ENCODE measurements at places on chromosomes 13 and 19. TPM values are rescaled to one million over a fixed set of nuclear protein-coding genes. Genes with fewer than 3 reads are reported as not detected.

Gene ADAT3
- 10.2 TPM for total RNA-seq

Gene ZNF730
- total RNA-seq, result 24.7 TPM

Gene A1BG
- total RNA-seq, result 19.9 TPM

Gene CGB7
- total RNA-seq, result 1.2 TPM

Gene LRRC63
- total RNA-seq, result not detected

Gene DHPS
- 86.6 TPM for total RNA-seq

Gene BST2
- 16.8 TPM for total RNA-seq

Gene SIGLEC8
- total RNA-seq, result not detected

- H3K4me3 ChIP-seq, result no peak overlapping the region
- H3K27ac ChIP-seq, result no peak overlapping the region
- H3K36me3 ChIP-seq, result no peaks in the 10 kb centered on the region
Observed at GRCh38 chr19:44525721-44526430, 3.6 kb downstream of the CEACAM20 start.

GRCh38 chr19:30231408-30232318 lies 140.5 kb upstream of the ZNF536 start:
- no peak overlapping the region for H3K27ac ChIP-seq
- no peak overlapping the region for H3K4me3 ChIP-seq
- peaks cover 10% of the 10 kb centered on the region for H3K27me3 ChIP-seq
- H3K4me1 ChIP-seq, result peaks cover 4% of the 10 kb centered on the region

DNA sequence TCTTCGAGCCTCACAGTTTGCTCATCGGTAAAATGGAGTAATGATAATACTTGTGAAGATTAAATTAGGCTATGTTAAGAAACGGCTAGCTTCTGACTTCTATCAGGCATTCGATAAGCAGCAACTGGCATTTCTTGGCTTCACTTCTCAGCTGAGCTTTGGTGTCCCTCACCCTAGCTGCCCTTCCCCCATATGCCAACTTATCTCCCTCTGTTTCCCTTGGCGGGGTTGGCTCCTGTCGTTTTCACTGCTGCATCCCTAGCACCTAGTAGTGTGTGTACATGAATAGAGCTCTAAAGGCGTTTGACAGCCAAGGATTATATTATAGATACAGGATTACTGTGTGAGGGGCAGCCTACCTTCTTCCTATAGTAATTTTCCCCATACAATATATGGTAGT lies 97.5 kb downstream of the TNFSF11 start:
- no peak for DNase-seq
- H3K4me3 ChIP-seq, result no peak overlapping the region
- no peaks in the 10 kb centered on the region for H3K27me3 ChIP-seq
- H3K36me3 ChIP-seq, result no peaks in the 10 kb centered on the region
- no peaks in the 10 kb centered on the region for H3K4me1 ChIP-seq

- DNase-seq, result no peak
- H3K27me3 ChIP-seq, result no peaks in the 10 kb centered on the region
- H3K4me3 ChIP-seq, result no peak overlapping the region
- H3K27ac ChIP-seq, result no peak overlapping the region
- H3K36me3 ChIP-seq, result no peaks in the 10 kb centered on the region
- H3K4me1 ChIP-seq, result no peaks in the 10 kb centered on the region
Observed at GRCh38 chr13:77337159-77337558, 10.3 kb upstream of the MYCBP2 start.

DNA sequence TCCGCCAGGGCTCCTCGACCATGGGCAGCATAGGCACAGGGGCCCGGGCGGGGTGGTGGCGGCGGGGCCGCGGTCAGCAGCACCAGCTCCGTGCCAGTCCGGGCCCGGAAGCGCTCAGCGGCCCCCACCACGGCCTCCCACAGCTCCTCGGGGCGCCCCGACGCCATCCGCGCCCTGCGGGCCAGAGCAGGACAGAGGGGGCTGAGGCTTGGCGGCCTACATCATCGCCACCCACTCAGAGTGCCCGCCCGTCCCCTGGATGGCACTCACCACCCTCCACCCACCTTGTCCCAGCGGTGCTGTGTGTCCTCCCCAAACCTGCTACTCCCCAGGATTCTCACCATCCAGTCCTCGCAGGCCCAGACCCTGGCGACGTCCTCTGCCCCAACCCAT lies 4.0 kb downstream of the AKT1S1 start:
- DNase-seq, result no peak
- no peak overlapping the region for H3K4me3 ChIP-seq
- H3K4me1 ChIP-seq, result peaks cover 8% of the 10 kb centered on the region
- H3K36me3 ChIP-seq, result no peaks in the 10 kb centered on the region
- H3K27ac ChIP-seq, result no peak overlapping the region

- peaks cover 2% of the 10 kb centered on the region for H3K27me3 ChIP-seq
- no peaks in the 10 kb centered on the region for H3K4me1 ChIP-seq
- no peak for DNase-seq
- no peak overlapping the region for H3K27ac ChIP-seq
- H3K36me3 ChIP-seq, result no peaks in the 10 kb centered on the region
Observed at GRCh38 chr13:20534038-20534608, 8.5 kb upstream of the CRYL1 start.

GRCh38 chr19:33290956-33291622 lies 11.2 kb downstream of the CEBPA start:
- no peaks in the 10 kb centered on the region for H3K36me3 ChIP-seq
- no peaks in the 10 kb centered on the region for H3K27me3 ChIP-seq
- H3K27ac ChIP-seq, result no peak overlapping the region
- H3K4me1 ChIP-seq, result no peaks in the 10 kb centered on the region
- no peak overlapping the region for H3K4me3 ChIP-seq

GRCh38 chr19:19106056-19106551 lies 32.2 kb downstream of the TMEM161A start:
- no peaks in the 10 kb centered on the region for H3K27me3 ChIP-seq
- peak overlapping the region; percentile 76 for H3K4me3 ChIP-seq
- DNase-seq, result no peak

DNA sequence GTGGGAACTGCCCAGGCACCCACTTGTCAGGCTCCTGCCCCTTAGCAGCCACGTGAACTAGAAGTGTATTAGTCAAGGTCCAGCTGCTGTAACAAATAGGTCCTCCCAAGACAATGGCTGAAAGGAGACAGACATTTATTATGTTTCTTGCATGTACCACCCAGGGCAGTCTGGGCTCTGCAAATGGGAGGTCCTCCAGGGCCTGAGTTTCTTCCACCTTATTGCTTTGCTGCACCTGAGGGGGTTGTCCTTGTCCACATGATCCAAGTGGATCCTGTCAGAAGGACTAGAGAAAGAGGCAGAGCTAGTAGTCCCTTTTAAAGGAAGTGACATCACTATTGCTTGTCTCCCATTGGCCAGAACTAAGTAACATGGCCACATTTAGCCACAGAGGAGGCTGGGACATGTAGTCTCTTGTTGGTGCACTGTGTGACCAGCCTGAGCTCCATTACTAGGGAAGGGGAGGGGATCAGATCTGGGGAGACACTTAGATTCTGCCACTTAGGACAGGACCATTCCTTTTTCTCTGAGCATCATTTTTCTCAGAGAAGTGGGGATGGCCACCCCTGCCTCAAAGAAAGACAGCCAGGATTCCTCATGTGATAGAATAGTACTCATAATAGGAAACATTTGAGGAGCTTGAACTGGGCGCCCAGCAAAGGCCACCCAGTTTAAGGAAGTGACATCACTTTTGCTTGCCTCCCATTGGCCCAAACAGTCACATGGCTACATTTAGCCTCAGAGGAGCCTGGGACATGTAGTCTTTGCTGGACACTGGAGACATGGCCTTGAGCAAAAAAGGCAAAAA lies 15.1 kb downstream of the CC2D1A start:
- no peak for DNase-seq
- H3K4me3 ChIP-seq, result no peak overlapping the region
- peak overlapping the region; percentile 41 for H3K27ac ChIP-seq
- no peaks in the 10 kb centered on the region for H3K27me3 ChIP-seq
- H3K4me1 ChIP-seq, result no peaks in the 10 kb centered on the region
- H3K36me3 ChIP-seq, result peaks cover 28% of the 10 kb centered on the region

DNA sequence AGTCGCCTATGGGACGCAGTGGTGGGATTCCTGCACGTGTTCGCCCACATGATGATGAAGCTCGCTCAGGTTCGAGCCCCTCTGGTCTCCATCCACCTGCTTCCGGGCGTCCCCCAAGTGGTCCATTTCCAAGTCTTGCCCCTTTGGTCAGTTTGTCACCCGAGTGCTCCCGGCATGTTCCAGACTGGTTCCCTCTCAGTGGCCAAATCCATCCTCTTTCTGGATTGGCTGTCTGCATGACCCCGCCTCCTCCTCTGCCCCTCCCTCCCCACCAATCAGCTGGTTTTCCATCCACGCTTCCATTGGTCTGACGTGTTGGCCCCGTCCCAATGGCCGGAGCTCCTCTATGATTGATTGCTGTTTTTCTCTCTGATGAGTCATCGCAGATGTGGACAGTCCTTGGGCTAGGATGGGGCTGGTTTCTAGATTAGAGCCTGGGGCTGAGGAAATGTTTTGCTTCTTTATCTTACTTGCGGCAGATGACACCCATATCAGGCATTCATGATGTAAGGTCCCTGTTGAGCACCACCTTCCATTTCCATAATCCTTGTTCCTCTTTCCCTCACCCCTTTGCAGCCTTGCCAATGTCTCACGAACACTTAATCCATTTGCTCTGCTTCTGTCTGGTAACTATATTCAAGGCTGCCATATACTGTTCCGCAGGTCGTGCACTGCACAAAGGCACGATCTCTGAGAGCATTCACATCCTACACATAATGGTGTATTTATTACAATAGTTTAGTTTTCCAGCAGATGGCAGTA lies 73.8 kb downstream of the MAP4K1 start:
- DNase-seq, result no peak
- H3K27me3 ChIP-seq, result no peaks in the 10 kb centered on the region
- no peaks in the 10 kb centered on the region for H3K36me3 ChIP-seq
- no peak overlapping the region for H3K27ac ChIP-seq
- no peak overlapping the region for H3K4me3 ChIP-seq

DNA sequence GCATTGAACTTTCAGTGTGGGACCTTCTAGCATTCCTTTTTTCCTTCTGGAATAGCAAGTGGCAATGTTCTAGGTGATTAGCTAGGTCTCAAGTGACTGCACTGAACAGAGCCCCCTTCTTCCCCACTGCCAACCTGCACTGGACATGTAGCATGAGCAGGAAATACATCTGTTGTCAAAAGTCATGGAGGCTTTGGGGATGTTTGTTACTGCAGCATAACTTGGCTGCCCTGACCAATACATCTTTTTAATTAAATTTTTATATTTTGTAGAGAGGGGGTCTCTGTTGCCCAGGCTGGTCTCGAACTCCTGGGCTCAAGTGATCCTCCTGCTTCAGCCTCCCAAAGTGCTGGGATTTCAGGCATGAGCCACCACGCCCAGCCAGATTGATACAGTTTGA lies 163.6 kb downstream of the CACNA1A start:
- no peaks in the 10 kb centered on the region for H3K4me1 ChIP-seq
- H3K36me3 ChIP-seq, result peaks cover 2% of the 10 kb centered on the region
- H3K4me3 ChIP-seq, result no peak overlapping the region
- no peak overlapping the region for H3K27ac ChIP-seq
- DNase-seq, result no peak

- no peak overlapping the region for H3K27ac ChIP-seq
- no peaks in the 10 kb centered on the region for H3K27me3 ChIP-seq
- no peaks in the 10 kb centered on the region for H3K36me3 ChIP-seq
- H3K4me1 ChIP-seq, result no peaks in the 10 kb centered on the region
- DNase-seq, result no peak
Observed at GRCh38 chr19:10346509-10346908, 7.1 kb upstream of the ICAM3 start.

DNA sequence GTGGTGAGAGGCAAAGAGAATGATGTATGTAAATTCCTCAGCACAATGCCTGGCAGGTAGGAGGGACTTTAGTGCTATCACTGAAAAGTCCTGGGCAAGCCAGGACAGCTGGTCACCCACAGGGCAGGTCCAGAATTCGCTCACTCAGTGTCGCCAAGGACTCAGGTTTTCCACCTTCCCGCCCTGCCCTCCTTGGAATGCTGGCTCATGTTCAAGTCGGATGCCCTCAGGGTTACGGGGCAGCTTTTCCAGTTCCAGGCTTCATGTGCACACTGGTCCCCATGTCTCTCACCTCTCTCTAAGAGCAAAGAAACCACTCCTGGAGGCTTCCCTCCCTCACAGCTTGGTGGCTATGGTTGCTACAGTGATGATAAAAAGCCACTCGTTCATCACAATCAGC lies 24.8 kb upstream of the NAXD start:
- H3K27ac ChIP-seq, result no peak overlapping the region
- no peak overlapping the region for H3K4me3 ChIP-seq
- no peaks in the 10 kb centered on the region for H3K27me3 ChIP-seq
- no peaks in the 10 kb centered on the region for H3K36me3 ChIP-seq
- H3K4me1 ChIP-seq, result peaks cover 2% of the 10 kb centered on the region

DNA sequence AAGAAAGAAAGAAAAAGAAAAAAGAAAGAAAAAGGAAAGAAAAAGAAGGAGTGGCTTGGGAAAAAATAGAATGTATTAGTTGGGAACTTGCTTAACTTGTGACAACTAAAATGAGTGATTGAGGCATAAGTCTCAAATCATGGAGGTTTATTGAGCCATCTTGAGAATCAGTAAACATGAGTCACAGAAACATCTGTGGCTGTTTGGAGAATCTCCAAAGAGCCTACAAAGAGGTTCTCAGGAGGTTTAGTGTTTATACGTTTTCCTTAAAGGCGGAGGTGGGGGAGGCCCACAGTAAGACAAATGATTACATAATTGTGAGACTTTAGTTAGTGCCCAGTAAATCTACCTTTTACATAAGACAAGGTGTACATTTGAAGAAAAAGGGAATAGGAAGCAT lies 38.6 kb downstream of the WDR87 start:
- H3K27ac ChIP-seq, result no peak overlapping the region
- no peak for DNase-seq
- 0 out of 2 replicates have a peak, but pooled peaks cover 3% of the 10 kb centered on the region for H3K4me1 ChIP-seq
- H3K4me3 ChIP-seq, result no peak overlapping the region

DNA sequence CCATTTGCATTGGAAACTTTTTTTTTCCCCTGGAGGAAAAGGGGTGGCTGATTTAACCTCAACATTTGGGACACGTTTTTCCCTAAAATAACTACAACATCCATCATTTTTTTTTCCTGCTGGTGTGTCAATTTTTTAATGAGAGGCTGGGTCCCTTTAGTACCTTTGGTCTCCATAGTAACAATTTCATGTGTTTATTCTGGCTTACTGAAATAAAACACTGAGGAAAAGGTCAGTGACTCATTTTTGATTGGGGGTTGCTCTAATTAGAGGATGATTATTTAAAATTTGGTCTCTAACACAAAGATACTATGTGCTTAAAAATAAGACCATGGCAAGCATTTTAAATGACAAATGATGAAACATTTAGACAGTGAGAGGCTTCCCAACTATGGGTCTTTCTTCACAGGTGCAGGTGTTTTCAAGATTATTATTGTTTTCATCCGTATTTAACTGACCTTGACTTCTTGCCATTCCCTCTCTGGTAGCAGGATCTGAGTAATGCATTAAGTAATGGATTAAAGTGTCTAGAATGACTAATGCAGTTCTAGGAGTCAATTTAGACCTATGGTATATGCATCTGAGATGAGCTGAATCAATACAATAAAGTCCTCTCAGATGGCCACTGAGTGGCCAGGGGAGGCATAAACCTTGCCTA lies 406.4 kb downstream of the KCNRG start:
- peaks cover 3% of the 10 kb centered on the region for H3K4me1 ChIP-seq
- no peak overlapping the region for H3K27ac ChIP-seq
- no peak overlapping the region for H3K4me3 ChIP-seq
- DNase-seq, result no peak
- H3K27me3 ChIP-seq, result no peaks in the 10 kb centered on the region

GRCh38 chr19:33627962-33628839 lies 6.4 kb downstream of the CHST8 start:
- no peak for DNase-seq
- no peak overlapping the region for H3K4me3 ChIP-seq
- H3K27me3 ChIP-seq, result peaks cover 15% of the 10 kb centered on the region
- H3K4me1 ChIP-seq, result peaks cover 12% of the 10 kb centered on the region

GRCh38 chr13:33372251-33372919 lies 86.8 kb upstream of the STARD13 start:
- H3K36me3 ChIP-seq, result no peaks in the 10 kb centered on the region
- no peaks in the 10 kb centered on the region for H3K4me1 ChIP-seq
- H3K4me3 ChIP-seq, result no peak overlapping the region
- no peak overlapping the region for H3K27ac ChIP-seq
- no peaks in the 10 kb centered on the region for H3K27me3 ChIP-seq
- DNase-seq, result no peak
